ENCODE measurements at places on chromosomes 12 and 14.

DNA sequence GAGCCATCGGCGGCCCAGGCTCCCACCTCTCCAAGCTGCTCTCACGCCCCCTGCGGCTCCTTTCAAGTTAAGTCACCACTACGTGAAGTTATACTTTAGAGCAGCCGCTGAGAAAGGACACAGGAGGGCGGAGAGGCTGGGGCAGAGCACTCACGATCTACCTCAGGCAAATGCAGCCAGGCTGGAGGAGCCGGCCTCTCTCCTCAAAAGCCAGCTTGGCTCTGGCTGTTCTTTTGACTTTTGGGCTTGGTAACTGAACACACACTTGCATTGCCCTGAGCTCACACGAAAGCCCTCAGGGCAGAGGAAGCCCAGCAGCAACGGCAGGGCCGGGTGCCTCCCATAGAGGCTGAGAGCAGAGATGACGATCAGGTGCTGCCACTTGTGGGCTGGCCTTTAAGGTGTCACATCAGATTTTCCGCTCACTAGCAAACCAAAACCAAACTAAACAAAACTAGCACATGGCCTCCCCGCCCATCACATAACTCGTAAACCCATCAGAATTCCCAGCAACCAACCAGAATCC is 75.2 kb downstream of the PITPNM2 start:
- no peak for DNase-seq

GRCh38 chr14:104094709-104095425 is 9.4 kb downstream of the ASPG start:
- DNase-seq: peak; percentile 93

DNA sequence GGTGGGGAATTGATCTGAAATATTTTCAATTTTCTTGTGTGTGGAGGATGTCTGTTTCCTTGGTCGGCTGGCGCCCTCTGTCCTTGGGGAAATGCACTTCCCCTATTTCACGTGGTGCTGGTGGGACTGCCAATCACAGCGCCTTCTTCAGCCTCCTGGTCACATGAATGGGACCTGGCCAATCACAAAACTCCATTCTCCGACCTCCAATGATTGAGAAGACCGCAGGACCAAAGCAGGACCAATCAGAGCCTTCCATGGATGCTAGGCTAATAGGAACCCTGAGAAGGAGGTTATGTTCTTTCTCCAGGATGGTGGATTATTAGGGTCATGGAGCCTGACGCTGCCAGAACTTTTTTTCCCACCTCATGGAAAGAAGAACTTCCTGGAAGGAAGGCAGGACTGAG is 188.7 kb downstream of the TTC8 start:
- no peak for DNase-seq

DNA sequence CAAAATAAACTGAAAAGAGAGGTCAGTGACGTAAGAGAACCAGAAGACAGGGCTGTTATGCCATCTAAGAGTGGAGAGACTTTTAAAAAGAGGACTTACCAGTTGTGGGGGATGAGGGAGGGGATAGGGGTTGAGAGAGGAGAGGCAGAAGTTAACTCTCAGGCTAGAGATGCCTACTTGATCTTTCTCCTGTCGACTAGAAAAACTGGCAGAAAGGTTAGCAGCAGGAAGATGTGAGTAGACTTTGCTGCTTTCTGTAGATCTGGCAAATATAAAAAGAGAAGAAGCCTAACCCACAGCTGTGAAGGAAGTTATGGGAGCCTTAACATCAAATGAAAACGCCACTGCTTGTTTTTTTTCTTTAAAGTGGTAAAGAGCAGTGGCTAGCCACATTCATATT is 10.7 kb downstream of the CREBL2 start:
- no peak for DNase-seq

GRCh38 chr12:47734725-47735480 is 9.6 kb upstream of the ENDOU start:
- no peak for DNase-seq

- no peak for DNase-seq
Observed at GRCh38 chr14:61227884-61228591, 53.1 kb downstream of the TMEM30B start.

DNA sequence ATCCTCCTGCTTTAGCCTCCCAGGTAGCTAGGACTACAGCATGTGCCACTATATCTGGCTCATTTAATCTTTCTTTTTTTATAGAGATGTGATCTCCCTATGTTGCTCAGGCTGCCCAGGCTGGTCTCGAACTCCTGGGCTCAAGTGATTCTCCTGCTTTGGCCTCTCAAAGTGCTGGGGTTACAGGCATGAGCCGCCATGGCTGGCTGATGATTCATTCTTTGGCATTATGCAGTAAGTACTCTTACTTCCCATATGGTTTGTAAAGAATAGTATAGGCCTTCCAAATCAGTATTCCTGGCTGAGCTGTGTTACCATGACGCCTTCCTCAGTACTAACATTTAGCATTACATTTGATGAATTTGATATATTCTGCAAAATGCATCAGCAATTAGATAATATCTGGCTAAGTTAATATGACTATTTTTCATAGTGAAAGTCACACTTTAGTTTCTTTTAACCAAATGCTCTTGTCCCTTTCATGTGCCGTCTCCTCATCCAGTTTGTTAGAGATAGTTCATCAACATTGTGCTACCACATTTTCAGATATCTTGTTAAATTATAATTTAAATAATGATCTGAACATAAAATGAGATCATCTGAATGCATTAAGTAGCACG is 3.2 kb upstream of the MIA2 start:
- no peak for DNase-seq

- DNase-seq: no peak
Observed at GRCh38 chr14:74542056-74542685, 48.6 kb downstream of the ISCA2 start.

DNA sequence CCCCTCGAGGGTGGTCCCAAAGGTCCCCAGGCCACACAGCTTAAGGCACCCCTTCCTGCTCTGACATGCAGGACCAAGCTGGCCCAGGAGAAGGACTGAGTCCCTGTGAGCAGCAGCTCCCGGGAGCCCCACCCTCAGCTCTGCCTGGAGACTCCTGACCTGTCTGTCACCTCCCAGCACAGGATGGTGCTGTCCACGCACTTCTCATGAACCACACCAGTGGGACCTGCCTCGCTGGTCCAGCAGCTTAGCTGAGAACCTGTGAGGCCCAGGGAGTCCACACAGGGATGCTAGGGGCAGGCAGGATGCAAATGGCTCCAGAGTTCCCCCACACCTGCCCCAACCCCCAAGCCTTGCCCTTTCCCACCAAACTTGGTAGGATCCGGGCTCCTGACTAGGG is 27.7 kb downstream of the CCDC85C start:
- DNase-seq: no peak

GRCh38 chr14:62673014-62673755 is 372.1 kb downstream of the KCNH5 start:
- no peak for DNase-seq

GRCh38 chr14:68718023-68718990 is 74.6 kb downstream of the ZFP36L1 start:
- no peak for DNase-seq

DNA sequence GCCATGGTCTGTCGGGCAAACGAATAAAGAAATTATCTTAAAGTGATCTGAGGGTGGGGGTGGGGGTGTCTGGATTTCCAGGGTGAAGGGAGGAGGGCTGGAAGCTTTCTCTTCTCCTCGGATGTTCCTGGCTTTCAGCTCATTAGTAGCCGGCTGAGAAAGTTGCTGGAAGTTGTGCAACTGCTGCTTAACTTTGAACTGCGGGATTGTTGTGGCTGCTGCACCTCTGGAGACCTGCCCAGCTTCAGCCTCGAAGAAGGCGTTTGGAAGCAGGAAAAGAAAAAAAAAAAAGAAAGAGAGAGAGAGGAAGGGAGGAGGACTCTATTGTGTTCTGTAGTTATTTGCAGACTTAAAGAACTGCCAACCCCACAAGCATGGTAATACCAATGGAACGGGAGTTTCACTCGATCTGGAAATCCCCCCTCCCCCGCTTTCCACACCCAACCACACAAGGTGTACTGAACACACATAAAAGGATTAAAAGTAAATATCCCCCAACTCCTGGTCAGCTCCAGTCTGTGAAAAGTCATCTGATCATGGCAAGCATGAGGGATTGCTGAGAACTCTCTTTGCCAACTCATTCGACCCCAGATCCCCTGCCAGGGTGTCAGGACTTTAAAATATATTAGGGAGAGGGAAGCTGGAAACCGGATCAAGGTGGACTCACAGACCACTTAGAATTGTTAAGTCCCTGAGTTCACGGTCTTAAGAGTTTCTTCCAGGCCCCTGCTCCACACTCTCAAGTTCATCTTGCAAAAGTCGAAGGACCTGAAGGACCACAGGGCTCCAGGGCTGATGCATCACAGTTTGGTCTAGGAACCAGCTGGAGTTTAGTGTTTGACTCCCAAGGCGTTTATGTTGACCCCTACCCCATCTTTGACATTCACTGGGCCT is at the start of gene RASSF9:
Gene RASSF9 (minus strand): TSS at position 213 of the 894 bp plus-strand sequence. CDS start 208 bp downstream, at position 5.
- no peak for DNase-seq
